ENCODE measurements at places on chromosomes 13 and 19. TPM values are rescaled to one million over a fixed set of nuclear protein-coding genes. Genes with fewer than 3 reads are reported as not detected.

CXCL17 gene
- total RNA-seq, result not detected

IGFL1 gene
- total RNA-seq, result not detected

SERPINE3 gene
- not detected for total RNA-seq

TGFBR3L gene
- total RNA-seq, result 13.6 TPM

- no peak for DNase-seq
Measured at GRCh38 chr13:75092143-75092542, 389.8 kb downstream of the TBC1D4 start.

GRCh38 chr13:67366533-67366932 lies 136.4 kb upstream of the PCDH9 start:
- no peak for DNase-seq

DNA sequence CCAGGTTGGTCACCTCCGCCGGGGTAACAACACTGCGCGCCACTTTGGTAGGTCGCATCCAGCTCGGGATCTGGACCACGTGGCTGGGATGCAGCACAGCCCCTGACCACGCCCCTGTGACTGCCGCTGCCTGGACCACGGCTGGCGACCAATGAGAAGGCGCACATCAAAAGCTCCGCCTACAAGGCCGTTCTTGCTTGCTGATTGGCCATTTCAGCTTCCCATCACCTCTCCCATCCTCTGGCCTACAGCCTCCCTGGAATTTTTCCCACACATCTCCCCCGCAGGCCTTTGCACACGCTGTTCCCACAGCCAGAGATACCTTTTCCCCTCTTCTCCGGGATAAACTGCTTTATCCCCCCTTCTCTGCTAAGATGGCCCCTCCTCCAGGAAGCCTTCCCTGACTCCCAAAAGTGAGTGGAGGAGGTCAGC lies 12.5 kb upstream of the MAP1S start:
- DNase-seq, result peak; percentile 43

GRCh38 chr13:107170270-107170931 lies 602.5 kb upstream of the ARGLU1 start:
- DNase-seq, result no peak

GRCh38 chr13:102038787-102039186 lies 363.1 kb downstream of the FGF14 start:
- DNase-seq, result no peak

Measured in left cardiac atrium (tissue), 4 donors.